ENCODE measurements at places on chromosomes 5 and 9.

DNA sequence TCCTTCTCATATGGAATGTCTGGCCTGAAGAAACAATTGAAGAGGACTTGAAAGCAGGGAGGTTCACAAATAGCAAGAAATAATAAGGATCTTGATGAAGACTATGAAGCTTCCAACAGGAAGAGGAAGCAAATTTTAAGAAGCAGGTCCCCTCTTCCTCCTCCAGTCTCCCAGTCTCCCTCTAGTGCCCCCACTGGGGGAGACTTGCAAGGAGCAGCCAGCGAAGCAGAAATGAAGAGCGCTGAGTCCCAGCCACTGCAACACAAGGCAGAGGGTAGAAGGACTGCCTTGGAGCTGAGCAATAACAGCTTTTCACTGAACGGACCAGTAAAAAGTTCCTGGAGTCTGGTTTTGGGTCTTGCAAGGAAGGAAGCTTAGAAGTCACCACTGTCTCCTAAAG is 32.6 kb upstream of the ACO1 start:
- DNase-seq = no peak

GRCh38 chr5:56827049-56827448 is 11.7 kb downstream of the MAP3K1 start:
- no peak for DNase-seq

DNA sequence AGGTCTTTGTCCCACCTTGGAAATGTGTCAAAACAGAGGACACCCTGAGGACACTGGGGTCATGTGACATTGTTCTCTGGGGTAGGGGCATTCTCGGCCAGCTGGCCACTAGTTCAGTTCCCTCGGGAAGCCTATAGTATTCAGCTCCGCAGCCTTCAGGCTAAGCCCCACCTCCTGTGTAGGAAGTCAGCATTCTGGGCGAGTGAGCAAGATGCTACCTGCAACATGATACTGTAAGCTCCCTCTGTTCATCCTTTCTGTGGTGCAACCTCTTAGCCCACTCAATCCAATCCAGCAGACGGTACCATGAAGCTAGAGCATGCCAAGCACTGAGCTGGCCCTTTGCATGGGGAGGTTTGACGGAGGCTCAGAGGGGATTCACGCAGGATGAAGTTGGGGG is 5.3 kb downstream of the NTNG2 start:
- no peak for DNase-seq

GRCh38 chr9:97806721-97807120 is 46.3 kb upstream of the FOXE1 start:
- DNase-seq = no peak

- DNase-seq = no peak
Measured at GRCh38 chr5:140205952-140206351, 31.0 kb downstream of the CYSTM1 start.

DNA sequence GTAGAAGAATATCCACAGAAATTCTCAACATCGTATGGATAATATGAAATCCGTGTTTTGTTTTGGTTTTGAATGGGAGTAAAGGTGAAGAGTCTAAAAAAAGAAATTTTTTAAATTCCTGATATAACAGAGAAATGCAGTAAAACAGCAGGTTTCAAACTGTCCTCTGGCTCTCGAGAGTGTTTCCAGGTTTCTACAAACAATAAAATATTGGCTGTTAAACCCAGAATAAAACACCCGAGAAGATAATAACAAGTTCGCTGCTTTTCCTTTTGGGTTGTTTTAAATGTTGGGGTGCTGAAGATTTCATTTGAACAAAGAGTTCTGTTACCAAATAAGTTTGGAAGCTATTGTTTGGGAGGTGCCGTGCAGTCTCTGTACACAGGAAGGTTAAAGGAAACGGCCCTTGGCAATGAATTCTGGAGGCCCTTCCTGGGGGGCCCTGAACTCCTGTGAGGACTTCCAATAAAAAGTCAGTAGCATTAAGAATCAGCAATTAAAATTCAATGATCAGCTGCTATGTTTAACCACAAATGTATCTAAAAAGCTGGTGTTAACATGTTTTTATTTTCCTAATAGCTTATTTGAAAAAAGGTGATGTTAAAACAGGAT is 215.8 kb downstream of the TSSK1B start:
- DNase-seq = no peak

GRCh38 chr9:76895186-76895585 is 10.7 kb downstream of the PRUNE2 start:
- DNase-seq = no peak

- DNase-seq = no peak
Measured at GRCh38 chr5:33588654-33589372, 148.0 kb downstream of the TARS1 start.

DNA sequence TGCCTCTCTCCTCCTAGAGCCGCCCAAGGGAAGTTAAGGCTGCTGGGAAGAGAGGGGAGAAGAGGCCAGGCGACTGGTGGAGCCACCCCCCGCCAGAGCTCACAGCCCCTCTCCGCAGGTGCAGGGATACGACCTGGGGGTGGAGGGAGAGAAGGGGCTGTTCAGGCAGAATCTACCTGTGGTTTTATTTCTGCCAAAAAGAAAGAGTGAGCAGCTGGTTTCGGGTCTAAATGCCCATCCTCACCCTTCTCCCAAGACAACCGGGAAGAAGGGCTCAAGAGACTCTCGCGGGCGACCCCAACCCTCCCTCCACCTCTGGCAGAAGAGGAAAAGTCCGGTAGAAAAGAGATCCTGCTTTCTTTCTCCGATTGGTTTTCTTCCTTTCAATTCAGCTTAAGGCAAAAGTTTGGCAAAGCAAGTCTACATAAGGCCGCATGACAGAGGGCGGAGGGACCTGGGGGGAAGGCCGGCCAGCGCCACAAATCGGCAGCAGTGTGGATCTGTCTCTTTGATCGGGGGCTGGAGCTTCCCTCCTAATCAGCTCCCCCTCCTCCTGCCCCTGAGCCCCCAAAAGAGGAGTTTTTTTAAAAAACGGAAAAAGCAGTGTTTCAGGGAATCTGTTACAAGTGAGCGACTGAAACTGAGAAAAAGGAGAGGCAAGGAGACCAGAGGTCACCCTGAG is 16.3 kb downstream of the FAM78A start:
- DNase-seq = no peak

All from epithelial cell of proximal tubule (primary cell).